Hematopoietic multipotent progenitor cell treated with erythropoietin and hydrocortisone succinate and interleukin-3 and kit ligand, for 15 days (in vitro differentiated cells): ENCODE measurements at places on chromosomes 13 and 19.

GRCh38 chr13:32589471-32589870 lies 3.2 kb downstream of the PDS5B start:
- DNase-seq: no peak

DNA sequence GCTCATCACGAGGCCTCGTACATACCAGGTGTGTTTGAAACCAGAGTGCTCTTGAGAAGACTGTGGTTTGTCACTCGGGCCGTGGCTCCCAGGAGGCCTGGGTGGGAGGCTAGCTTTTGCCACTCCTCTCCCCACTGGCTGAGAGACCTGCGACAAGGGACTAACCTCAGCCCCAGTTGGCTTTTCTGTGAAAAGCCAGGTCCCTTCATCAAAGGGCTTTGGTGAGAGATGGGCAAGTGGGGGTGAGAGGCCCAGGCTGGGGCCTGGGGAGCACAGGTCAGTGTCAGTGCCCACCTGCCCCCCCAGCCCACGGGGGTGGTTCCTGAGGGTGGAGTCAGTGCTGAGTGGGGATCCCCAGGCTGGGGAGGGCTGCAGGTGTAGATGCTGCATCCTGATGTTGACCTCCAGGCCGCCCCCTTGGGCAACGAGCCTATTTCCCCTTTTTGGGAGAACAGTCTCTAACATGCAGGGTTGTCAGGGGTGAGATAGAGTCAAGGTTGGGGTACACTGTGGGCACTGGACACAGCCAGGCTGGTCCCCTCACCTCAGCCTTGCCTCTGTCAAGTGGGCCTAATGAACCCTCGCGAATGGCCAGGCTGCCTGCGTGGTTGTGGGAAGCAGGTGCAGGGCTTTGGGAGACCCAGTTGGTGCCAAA lies 661 bp downstream of the KCNJ14 start:
- DNase-seq: no peak

DNA sequence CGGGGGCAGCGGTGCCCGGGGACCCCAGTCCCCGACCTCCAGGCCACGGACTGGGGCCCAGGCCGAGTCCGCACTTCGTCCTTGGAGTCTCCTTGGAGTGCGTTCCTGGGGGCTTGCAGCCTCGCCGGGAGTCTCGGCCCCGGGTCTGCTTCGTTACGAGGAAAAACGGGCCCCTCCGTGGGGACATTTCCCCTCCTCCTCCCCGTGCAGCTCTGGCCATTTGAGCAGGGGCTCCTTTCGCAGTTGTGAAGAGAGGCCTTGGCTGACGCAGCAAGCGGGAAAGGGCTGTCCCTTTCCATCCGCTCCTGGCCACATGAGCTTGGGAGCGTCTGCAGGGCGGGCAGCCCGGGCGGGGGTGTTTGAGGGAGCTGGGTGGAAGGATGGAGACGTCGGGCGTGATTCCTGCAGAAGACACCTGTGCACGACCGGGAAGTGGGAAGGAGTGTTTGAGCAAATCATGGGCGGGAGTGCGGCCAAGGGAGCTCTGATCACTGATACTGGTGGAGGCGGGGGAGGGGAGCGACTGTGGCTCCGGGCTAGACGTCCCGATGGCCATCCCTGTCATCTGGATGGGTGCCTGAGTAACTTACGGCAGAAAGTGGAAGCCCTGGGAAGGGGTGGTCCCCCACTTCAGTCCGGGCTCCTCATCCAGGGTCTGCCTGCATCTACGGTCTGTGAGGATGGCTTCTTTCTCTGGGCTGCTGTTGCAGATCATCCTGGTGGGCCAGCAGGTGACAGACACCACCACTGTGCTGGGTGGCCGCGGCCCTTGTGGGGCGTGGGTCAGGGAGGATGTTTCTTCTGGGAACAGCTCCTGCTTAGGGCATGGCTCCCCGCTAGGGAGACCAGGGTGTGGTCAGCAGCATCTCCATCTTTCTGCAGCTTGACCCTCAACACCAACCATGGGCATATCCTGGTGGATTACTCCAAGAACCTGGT lies 736 bp downstream of the GPI start:
- no peak for DNase-seq

GRCh38 chr13:74026753-74027152 lies 107.5 kb downstream of the KLF12 start:
- DNase-seq: no peak

DNA sequence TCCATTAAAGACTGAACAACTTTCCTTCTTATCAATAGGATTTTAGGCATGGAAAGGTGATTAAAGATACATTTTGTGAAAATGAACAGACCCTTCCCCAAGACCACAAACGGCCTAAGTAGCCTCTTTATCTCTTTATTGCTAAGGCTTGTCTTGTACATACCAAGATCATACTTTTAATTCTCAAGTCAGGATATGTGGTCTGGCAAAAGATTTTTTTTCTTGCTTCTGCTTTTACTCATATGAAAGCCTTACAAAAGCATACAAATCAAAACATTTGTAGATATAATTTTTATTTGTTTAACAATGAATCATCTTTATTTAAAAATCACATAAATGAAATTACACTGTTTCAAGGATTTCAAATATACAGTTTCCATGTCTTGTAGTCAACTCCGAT lies 35.8 kb downstream of the TGDS start:
- no peak for DNase-seq

DNA sequence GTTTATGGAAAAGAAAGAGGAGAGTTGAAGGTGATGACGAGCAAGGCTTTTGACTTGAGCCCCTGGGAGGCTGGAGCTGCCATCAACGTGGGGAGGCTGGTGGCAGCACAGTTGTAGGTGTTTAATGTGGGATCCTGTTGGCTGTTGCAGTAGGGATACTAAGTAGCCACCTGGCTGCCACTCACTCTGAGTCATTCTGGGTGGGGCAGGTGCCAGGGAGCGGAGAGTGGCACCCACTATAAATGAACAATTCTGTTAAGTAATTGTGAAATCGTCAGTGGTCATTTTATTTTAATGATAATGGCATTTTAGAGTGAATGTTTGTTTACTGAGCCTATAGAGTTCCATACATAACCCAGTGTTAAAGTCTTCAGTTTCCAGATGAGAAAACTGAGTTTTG lies 9.8 kb downstream of the ZNF317 start:
- no peak for DNase-seq

DNA sequence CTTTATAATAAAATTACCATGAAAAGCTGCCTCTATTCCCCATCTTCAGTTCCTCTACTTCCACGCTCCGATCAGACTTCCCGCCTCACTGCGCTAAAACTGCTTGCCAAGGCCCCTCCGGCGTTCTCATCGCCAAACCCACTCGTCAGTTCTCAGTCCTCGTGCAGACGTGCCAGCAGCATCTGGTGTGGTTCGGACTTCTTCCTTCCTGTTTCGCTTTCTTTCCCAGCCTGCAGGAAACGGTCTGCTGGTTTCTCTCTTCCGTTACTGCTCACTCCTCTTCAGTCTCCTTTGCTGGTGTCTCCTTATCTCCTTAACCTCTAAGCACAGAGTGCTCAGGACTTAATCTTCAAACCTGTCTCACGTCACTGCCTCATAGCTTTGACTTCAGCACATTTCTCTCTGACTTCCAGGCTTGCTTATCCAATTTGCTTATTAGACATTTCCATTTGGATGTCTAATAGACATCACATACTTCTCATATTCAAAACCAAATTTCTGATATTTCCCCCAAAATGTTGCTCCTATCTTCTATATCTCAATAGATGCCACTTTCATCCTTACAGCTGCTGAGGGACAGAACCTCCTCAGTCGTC lies 40.3 kb downstream of the RCBTB2 start:
- DNase-seq: peak; percentile 41

DNA sequence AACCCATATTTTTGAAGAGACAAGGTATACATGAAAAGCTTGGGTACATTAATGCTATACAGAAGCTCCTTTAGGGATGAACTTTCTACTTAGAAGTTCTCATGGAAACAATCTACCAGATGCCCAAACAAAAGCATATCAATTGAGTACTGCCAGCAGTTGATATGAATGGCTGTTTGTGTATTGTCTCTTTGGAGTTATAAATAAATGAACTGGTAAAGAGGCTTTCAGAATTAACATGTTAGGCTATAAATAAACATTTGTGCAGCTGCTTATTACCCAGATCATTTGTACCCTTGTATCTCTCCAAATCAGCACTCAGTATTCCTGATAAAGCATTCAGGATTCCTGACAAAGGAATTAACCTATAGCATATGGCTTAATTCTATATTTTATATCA lies 418.9 kb downstream of the FGF14 start:
- DNase-seq: no peak

DNA sequence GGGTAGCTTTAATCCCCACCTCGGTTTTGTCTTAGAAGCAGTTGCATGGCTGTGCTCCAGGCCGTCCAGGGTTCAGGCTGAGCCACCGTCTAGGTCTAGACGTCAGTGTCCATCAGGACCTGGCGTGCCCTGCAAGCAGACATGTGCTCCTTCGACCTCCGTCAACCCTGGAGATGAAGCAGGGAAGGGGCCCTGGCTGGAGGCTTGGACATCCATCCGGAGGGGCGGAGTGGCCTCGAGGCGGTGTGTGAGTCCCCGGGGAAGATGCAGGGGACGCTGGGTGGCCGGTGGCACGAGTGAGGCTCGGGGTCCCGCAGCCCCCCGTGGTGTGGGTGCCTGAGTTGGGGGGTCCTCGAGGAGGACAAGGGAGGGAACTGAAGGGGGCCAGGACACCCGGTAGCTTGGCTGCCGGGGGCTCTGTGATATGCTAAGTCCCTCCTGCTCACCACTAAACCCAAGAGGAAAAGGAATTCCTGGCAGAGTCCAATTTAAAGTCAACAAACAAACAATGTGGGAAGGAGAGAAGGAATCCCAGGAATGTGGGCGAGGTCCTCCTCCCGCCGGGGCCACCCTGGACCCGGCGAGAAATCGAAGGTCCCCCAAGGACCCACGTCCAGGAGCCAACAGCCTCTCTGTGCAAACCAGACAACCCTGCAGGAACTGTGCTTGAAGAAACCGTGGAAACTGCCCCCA lies 14.9 kb upstream of the PTBP1 start:
- no peak for DNase-seq

GRCh38 chr19:7921967-7922835 lies 2.1 kb downstream of the SNAPC2 start:
- DNase-seq: no peak

DNA sequence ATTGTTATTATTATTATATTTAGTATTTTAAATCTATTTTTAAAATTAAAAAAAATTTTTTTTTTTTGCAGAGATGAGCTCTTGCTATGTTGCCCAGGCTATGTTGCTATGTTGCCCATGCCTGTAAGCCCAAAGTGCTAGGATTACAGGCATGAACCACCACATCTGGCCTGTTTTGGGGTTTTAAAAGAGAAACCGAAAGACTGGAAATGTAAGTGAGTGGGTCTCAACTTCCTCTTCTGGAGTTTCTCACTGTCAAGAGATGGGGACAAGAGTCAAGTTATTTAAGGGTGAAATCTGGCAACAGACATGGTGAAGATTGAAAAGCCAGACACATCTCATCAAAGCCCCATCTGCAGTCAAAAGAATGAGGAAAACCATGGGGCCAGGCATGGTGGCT lies 4.2 kb upstream of the OR7G3 start:
- no peak for DNase-seq

GRCh38 chr13:94331281-94331680 lies 148.2 kb downstream of the DCT start:
- DNase-seq: no peak

DNA sequence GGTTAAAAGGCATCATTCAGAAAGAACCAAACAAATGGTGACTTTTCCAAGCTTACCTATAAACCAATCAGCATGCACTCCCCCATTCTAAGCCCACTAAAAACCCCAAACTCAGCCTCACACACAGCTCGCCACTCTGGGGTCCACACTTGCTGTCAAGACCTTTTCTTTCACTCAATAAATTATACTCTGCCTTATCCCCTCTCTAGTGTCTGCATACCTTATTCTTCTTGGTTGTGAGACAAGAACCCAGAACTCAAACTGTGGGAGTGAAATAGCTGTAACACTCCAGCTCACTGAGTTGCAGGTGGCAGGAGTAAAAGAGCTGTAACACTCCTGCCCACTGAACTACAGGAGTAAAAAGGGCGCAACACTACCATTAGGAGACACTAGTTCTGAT lies 559.0 kb downstream of the TBC1D4 start:
- DNase-seq: no peak

DNA sequence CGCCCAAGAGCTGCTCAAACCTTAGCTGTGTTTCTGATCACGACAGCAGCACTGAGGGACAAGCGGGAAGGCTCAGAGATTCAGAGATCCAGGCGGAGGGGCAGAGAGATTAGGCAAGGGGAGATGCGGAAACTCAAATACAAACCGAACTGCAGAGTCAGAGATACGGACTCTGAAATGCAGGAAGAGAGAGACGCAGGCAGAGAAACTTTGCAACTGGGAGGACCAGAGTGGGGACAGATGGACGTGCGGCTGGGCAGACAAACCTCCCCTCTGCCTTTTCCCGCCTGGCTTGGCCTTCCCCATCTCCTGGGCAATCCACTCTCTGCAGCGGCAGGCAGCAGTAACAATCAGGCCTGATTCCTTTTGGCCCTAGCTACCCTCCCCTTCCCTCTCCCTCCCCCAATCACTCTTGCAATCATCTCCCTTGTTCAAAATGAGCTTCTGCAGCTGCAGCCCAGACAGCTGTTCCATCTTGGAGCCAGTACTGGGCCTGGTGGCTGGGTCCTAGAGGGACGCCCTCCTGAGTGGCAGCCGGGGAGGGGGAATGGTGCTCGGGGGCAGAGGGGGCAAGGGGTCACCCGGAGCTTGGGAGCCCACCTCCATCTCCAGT lies 29.7 kb downstream of the OLFM2 start:
- no peak for DNase-seq

DNA sequence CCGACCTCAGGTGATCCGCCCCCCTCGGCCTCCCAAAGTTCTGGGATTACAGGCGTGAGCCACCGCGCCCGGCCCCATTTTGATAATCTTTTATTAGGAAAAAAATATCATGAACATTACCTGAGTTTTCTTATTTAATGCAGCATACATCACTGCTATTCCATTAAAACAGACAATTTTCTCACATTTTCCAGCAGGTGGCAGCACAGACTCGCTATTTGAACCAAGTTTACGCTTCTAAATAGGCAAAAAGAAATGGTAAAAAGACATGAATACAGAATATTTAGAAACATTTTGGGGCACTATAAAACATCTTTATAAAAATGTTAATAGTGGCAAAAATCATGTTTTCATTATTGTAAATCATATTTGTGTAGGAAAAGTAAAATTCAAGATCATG lies 903.1 kb downstream of the SLITRK6 start:
- peak; percentile 25 for DNase-seq

DNA sequence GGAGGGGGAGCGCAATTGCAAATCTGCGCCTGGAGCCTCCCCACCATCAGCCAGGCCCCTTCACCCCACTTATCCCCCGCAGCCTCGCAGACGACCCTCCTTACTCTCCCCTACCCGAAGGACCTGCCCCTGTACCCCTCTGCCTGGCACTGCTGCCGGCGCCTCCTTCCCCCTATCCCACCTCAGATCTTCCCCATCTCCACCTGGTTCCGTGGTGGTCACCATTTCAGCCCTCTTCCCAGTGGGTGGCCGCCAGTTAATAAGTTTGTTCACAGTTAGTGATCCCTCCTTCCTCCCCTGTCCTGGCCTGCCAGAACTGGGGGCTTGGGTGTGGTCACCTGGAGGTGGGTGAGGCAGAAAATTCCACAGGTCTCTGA lies 397 bp downstream of the SLC44A2 start:
- DNase-seq: no peak

DNA sequence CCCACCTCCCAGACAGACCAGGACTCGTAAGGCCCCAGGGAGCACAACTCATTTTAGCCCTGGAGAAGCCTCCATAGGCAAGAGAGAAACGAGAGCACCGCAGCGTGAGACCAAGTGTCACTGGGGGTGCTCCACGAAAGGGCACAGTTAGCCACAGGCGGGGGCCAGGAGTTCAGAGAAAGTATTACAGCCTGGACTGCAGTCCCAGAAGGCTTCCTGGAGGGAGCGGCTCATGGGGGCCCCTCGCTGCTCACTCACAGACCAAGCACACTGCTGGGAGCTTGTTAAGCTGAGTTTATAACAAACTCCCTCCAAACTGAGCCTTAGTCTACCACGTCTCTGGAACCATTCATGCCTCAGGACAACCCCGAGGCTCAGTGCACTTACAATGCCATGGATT lies 16.5 kb downstream of the ANKRD27 start:
- DNase-seq: no peak
